ENCODE measurements at places on chromosomes 1 and 21.

DNA sequence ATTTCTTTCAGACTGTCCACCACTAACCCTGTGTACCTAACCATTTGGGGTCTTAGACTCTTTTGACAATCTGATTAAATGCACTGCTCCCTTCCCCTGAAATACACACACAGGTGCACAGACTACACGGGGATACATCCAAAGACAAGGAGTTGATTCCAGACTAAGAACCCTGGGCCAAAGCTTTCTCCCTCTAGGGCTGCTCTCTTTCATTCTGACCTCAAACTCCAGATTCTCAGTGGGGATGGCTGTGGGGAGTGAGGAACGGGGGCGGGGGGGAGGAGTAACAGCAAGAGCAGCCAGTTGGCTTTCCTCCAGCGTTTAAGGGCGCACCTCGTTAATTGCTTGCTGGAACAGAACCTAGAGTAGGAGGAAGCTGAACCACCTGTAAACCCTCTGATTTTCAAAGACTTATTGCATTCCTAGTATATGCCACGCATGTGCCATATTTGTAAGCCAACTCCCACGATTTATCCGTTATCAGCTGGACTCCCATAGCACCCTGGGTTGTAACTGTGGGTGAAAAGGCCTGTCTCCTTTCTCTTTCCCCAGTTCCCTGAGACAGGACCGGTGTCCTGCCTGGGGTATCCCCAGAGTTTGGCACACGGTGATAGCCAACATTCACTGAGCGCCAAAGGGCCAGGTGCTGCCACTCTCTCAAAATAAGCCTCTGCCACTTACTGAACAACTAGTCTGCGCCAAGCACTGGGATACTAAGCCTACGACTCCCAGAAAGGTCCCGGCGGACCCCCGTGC, 920 bp downstream of the MTHFR start:
- no peak for DNase-seq

DNA sequence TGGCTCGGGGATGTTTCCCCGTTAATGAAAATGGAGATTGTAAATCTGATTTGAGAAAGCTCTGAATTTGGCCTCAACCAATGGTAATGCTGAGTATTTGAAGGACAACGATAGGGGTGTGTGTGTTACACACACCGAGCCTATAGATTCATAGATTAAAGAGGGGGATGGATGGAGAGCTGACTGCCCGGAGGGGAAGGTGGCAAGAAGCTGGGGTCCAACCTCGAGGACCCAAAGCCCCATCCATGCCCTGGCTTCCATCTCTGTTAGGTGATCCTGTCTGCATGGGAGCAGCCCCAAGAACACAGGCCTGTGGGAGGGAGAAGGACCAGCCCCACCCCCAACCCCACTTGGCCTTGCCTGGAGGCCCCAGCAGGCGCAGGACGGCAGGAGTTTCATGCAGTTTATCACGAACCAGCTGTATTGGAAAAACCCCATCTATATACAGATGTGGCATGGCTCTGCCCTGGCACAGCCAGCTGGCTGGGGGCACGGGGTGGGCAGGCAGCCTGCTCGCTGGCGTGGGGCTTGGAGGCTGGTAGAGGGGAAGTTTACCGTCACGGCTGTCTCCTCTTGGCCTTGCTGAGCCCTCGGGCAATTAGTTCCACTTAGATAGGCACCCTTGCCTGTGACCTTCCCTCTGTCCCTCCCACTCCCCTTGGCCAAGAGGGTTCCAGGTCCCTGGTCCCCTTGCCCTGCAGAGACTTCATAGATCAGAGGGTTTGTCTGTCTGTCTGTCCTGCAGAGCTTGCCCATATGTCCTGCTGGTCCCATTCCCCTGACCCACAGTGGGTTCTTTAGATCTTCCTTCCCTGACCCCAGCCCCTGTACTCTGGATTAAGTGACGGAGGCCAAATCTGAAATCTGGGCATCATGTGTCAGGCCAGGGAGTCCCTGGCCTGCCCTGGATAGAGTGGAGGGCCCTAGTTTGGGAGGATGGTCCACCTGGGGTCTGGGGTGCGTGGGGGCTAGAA, 3.0 kb downstream of the HSPB7 start:
- DNase-seq, result peak; percentile 45

- no peak for DNase-seq
Measured at GRCh38 chr1:147214325-147214724, 10.8 kb downstream of the FMO5 start.

DNA sequence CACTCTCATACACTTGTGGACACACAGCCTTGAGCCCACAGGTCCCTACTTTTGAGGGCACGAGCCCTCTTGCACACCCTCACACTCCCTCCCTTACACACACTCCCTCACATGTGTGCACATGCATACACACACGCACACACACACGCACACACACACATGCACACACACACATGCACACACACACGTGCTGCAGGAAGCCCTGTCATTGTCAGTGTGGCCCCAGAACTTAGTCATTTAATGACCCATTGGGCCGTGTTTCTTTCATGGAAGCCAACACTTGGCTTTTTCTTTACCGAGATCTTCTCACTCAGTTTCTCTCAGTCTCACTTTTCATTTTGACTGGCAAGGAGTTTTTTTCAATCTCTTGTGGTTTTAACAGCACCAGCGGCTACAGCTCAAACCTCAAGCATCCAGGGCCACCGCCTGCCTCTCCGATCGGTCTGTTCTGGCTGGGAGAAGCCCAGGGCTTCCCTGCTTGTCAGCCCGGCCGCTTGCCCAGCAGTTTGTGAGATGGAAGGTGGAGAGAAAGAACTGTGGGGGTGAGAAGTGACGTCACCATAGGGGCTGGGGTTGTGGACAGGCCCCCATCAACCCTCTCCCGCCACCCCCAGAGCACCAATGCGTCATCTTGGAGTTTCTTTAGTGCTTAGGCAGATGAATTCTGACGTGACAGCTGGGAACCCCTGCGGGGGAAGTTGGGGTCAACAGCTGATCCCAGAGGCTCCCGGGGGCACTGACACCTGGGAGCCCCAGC, 15.8 kb upstream of the TNFRSF8 start:
- DNase-seq, result no peak

DNA sequence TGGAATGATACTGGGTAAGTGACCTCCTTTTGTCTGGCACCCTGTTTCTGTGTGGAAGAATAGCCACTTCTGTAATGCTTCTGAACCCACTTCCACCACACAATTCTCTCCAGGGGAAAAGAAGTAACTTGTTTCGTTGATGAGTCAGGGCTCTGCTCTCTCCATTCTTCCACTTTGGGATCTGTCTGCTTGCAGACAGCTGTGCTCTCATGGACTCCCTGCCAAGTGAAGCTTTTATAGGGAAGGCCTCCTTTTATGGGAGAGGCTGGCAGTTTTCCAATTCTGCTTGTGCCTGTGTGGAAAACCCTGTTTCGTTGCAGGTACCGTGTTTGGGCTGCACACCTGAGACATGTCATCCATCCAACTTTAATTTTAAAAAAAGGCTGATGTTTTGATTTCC, 130.7 kb downstream of the GIPC2 start:
- DNase-seq, result no peak

DNA sequence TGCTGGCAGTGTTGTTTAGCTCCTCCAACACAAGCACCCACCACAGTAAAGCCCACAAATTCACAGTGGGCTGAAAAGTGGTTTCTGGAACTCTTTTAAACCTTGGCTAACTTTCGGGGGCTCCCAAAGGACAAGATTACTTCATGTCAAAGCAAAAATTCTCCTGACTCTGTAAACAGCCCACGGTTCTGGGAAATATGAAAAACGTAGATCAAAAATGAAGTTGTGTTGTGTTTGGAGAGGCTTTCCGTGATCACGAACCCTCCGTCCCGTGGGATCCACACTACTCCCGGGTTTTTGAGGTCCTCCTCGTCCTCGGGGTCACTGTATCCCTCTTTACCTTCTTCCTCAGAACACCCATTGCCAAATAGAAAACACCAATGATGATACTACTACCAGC, 159.0 kb upstream of the RUNX1 start:
- DNase-seq, result no peak

DNA sequence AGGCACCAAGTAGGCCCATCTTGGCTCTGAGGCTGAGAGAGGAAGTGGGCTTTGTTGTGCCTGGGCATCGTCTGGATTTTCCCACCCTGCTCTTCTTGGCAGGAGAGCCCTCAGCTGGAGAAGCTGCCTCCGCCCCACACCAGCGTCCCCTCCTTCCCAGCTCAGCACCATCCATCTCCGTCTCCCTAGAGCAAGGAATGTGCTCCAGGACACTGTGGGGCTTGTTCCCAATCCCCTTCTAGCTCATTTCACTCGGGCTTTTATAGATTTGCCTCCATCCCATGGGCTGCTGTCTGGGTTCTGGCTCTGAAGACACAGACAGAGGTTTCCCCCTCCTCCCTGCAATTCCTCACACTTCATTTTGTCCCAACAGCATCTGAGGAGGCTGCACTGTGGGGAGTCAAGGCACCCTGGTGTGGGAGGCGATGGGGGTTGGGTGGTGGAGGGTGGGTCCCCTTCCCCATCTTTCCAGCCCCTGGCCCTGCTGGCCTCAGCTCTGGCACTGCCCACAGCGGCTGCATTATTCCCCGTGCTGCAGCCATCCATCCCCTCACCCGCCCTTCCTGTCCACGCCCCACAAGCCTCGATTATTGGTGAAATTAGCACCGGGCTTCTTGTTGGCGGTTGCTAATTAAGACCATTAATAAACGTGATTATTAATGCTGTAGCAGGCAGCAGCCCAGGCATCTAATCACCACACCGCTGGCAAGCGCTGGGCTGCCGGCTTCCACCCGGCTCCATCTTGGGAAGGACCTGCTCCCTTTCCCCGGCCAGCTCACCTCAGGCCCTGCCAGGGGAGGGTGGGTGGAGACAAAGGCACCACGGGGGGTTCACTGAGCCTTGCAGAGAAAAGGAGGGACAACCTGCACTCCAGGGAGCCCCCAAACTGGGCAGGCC, 21.7 kb downstream of the RHBG start:
- no peak for DNase-seq

- no peak for DNase-seq
Measured at GRCh38 chr1:40081871-40082270, 15.2 kb downstream of the PPT1 start.

GRCh38 chr1:218217040-218217439, 68.1 kb upstream of the RRP15 start:
- no peak for DNase-seq

All from retina (tissue), 1 donor.